ENCODE measurements at places on chromosomes 12 and 14. TPM values are rescaled to one million over a fixed set of nuclear protein-coding genes. Genes with fewer than 3 reads are reported as not detected.

Gene BICDL1
- total RNA-seq: 9.4 TPM

Gene RBMS2
- total RNA-seq: 21.6 TPM

Gene B4GALNT3
- total RNA-seq: 11.6 TPM

Gene SMOC1
- 14.3 TPM for total RNA-seq

Gene SERPINA3
- 3.5 TPM for total RNA-seq

Gene REP15
- total RNA-seq: 0.78 TPM

Gene EGLN3
- total RNA-seq: 18.0 TPM

Gene SYT1
- 0.49 TPM for total RNA-seq

Gene OTX2
- total RNA-seq: not detected

Gene ERP27
- total RNA-seq: 2.8 TPM

Gene RNASE1
- total RNA-seq: 1.5 TPM

Gene RBM19
- total RNA-seq: 14.3 TPM

Gene DDIT3
- 13.8 TPM for total RNA-seq

Gene LLPH
- 11.9 TPM for total RNA-seq

Gene CNTN1
- 33.2 TPM for total RNA-seq

Gene PUS7L
- 7.6 TPM for total RNA-seq

Gene CLECL1
- not detected for total RNA-seq

Gene TMCC3
- total RNA-seq: 7.6 TPM

Gene GLT1D1
- total RNA-seq: not detected

Gene TAMALIN
- total RNA-seq: 0.07 TPM

Gene STAT6
- 65.3 TPM for total RNA-seq

Gene SP1
- 20.7 TPM for total RNA-seq

Gene BLOC1S1
- total RNA-seq: 152 TPM

Gene TPH2
- not detected for total RNA-seq

Gene CCDC85C
- 42.3 TPM for total RNA-seq

Gene DNAJC22
- 0.35 TPM for total RNA-seq

Gene BEGAIN
- 0.21 TPM for total RNA-seq

Gene NPC2
- total RNA-seq: 325 TPM

Gene CLMN
- total RNA-seq: 4.1 TPM

Gene TRHDE
- 0.78 TPM for total RNA-seq

Gene MSI1
- not detected for total RNA-seq

Gene LIN7A
- total RNA-seq: 0.56 TPM

Gene MMP14
- 187 TPM for total RNA-seq

Gene LRTM2
- not detected for total RNA-seq

Gene FAM181A
- total RNA-seq: 0.99 TPM

Gene CNIH1
- 133 TPM for total RNA-seq

Gene MYO1H
- 1.3 TPM for total RNA-seq

Gene IAPP
- total RNA-seq: not detected

Gene NELL2
- total RNA-seq: not detected

Gene FAM222A
- 0.46 TPM for total RNA-seq

Gene ZFYVE26
- 7.8 TPM for total RNA-seq

Gene KRT81
- 54.8 TPM for total RNA-seq

Gene ST8SIA1
- 0.23 TPM for total RNA-seq

Gene PAX9
- total RNA-seq: 12.0 TPM

Gene AQP2
- not detected for total RNA-seq

Gene CLEC1A
- total RNA-seq: not detected

Gene CD69
- total RNA-seq: not detected

Gene SLC25A21
- total RNA-seq: 3.8 TPM

Gene UNC79
- total RNA-seq: not detected

Gene HOXC11
- total RNA-seq: not detected

Gene KCNJ8
- total RNA-seq: 0.14 TPM
